T-cell (primary cell): ENCODE measurements at places on chromosomes 3 and 15.

DNA sequence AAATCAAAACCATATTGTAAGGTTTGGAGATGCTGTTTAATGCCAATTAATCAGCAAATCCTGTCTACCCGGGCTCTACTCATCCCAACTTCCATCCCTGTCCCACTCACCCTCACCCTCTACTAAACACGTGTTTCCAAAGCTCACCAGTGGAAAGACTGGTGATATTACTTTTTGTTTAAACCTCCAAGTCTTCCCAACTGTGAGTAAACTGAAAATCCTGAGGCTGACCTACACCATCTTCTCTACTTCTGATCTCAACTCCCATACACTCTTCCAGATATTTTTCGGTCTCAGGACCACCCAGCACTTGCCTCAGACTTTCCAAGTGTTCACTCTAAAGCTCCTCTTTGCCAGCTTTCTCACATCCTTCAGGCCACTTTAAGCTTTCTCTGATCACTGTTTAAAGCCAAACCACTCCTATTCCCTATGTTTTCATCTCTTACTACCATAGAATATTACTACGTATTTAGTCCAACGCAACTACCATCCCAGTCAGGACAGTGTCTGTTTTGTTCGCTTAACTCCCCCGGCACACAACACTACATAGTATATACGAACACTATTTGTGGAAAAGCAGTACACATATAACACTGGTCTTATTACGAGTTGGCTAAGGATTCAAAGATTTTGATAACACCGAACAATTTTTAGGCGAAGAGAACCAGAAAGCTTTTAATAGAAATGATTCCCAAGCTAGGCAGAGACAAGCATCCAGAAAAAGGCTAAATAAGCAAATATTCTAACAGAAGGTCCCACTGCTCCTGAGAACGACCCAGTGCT lies 684 bp downstream of the RPL4 start:
- no peak for DNase-seq

GRCh38 chr3:188510366-188510765 lies 356.4 kb downstream of the LPP start:
- DNase-seq, result no peak

- no peak for DNase-seq
Observed at GRCh38 chr15:78325092-78325843, 14.9 kb upstream of the CRABP1 start.

GRCh38 chr3:23633261-23633960 lies 172.3 kb upstream of the UBE2E1 start:
- DNase-seq, result no peak

- DNase-seq, result no peak
Observed at GRCh38 chr15:60555291-60555690, 76.3 kb upstream of the ICE2 start.

- no peak for DNase-seq
Observed at GRCh38 chr3:14410106-14410502, 7.7 kb downstream of the SLC6A6 start.

- no peak for DNase-seq
Observed at GRCh38 chr3:125003369-125003853, 52.4 kb downstream of the HEG1 start.

DNA sequence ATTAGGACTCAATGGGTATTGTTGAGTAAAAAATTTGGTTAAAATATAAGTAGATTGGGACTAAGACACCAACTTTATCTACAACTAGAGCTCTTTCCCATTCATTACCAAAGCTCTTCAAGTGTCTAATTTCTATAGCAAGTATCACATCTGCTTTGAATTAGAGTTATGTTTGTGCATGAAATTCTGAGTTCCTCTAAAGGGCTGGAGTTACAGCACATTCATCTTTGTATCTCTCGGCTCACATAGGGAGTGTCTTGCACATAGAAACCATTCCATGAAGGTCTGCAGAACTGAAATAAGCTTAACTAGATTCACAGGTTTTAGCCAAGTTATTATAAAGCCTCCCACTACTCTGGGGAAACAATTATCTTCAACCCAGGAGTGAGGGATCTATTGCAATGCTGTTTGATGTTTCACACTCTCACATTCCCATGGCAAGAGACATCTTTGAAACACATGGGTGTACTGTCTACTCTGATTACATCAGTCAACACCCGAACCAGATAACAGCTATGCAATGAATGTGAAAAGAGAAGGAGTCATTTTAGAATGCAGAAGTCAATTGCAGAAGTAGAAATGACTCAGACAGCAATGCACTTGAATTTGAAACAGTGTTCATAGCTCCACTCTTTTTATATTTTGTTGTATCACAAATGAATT lies 93.1 kb upstream of the KBTBD8 start:
- DNase-seq, result no peak

- no peak for DNase-seq
Observed at GRCh38 chr15:69722924-69723323, 270.3 kb downstream of the RPLP1 start.

- DNase-seq, result peak; percentile 22
Observed at GRCh38 chr15:41870689-41871081, 23.2 kb downstream of the SPTBN5 start.

DNA sequence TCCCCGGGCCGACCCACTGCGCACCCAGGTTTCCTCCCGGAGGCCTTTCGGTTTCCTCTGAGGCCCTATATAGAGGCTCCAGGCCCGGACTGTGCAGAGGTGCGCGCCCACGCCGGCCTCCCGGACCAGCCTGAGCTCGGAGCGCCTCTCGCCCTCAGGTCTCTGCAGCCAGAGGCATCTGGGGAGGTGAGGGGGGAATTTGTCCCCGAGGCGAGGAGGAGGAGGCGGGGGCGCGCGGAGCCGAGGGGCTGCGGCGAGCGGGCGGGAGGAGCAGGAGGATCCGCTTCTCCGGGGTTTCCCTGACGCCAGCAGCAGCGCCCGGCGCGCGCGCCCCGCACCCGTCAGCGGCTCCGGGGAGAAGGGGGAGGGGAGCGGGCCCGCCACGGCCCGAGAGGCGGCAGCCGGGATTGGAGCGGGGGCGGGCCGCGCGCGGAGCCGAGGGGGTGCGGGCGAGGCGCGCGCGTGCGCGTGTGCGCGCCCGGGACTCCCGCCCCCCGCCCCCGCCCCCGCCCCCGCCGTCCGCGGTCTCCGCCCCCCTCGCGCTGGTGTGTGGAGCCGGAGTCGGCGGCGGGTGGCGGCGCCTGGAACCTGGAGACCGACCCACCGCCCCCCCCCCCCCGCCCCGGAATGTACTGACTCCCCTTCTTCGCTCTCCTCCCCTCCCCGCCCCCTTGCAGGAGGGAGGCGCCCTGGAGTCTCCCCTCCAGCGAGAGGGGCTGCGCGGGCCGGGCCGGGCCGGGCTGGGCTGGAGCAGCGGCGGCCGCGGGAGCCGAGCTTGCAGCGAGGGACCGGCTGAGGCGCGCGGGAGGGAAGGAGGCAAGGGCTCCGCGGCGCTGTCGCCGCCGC lies at the start of gene NEO1:
Gene NEO1, plus strand, starts transcription at position 657 of the 846 bp plus-strand sequence. CDS start 213 bp downstream, outside the sequence.
- peak; percentile 80 for DNase-seq

DNA sequence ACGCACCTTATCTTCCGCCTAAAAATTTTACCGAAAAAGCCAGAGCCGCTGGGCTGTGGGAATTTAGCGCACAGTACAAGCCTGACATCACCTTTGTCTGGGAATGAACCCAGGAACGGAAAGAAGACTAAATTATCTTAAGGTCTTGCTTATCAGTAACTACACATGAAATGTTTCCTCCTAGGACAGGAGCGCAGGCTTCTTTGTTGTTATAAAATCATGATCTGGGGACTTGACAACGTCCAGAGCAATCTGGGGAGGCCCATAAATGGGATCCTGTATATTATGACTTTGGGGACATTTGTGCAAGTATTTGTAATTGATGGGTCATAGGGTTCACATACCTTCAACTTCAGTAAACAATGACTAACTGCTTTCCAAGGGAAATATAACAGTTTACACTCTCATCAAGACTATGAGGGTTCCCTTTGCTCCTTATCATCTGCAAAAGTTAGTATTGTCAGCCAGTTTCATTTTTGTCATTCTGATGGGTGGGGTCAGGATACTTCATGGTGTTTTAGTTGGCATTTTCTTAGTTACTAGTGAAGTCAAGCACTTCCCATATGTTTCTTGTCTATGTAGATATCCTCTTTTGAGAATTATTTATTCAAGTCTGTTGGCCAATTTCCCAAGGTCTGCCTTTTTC lies 213.9 kb upstream of the PFN2 start:
- DNase-seq, result no peak

GRCh38 chr3:57826245-57826951 lies 70.3 kb downstream of the SLMAP start:
- no peak for DNase-seq

DNA sequence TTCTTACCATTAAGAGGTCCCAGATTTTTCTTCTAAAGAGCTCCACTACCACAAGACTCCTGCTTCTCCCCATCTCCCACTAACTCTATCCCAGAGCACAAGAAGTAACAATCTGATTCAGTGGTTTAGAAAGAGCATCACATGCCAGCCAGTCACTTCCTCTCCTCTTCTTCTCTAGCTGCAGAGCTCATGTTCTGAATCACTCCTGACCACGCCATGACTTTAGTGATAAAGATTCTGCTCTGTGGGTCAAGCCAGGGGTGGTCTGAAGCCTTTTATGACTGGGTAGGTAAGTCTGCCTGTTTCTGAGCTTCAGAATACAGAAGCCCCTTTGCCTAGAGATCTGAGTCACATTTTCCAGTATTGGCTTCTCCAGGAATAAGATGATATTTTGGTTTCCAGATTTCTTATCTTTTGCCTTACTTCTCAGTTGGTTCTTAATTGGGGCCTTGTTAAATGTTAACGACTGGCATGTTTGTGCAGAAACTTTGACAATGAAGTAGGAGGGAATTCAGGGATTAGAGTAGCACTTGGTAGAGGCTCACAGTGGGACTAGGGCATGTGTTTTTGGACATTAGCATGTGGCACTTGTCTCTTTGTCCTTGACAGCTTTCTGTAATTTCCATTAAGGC lies 27.6 kb upstream of the ADAMTSL3 start:
- DNase-seq, result no peak

DNA sequence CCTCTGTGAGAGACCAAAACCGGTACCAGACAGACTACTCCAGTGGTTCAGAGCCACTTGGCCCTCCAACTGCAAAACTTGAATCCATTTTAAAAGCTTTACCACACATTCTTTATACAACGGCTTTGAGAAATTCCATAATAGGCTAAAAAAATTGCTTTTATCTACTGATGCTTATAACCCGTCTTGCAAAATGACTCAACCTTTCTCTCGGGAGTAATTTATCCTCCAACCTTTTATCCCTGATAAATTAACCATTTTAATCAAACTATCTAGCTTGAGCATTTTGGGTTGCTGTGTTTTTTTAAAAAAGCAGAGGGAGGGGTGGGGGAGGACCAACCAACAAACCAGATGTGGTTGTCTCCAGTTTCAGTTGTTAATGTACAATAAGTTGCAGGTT lies 275.7 kb upstream of the LRTM1 start:
- DNase-seq, result no peak

GRCh38 chr3:169940470-169941181 lies 26.0 kb upstream of the SEC62 start:
- no peak for DNase-seq

DNA sequence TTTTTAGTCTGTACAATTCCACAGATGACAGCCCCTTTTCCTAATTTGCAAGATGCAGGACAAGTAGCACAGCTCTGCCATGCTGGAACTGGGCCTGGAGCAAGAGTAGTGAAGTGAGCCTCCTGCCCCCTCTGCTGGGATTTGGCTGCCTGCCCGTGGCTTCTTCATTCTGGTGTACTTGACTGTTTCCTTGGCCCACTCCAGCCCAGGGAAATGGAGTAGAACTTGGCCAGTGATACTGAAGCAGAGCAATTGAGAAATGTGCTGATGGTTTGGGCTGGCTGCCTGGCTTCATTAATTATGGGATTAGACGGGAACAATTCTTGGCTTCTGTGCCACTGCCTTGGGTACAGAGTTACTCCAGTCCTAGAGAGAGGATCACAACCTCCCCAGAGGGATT lies 2.8 kb downstream of the GPD1L start:
- DNase-seq, result no peak
